AG09319 (cell line): ENCODE measurements at places on chromosomes 7 and 10.

GRCh38 chr7:1368682-1369571 lies 90.3 kb downstream of the MICALL2 start:
- no peak for DNase-seq

GRCh38 chr10:72260976-72261783 lies 12.5 kb upstream of the DDIT4 start:
- no peak for DNase-seq

DNA sequence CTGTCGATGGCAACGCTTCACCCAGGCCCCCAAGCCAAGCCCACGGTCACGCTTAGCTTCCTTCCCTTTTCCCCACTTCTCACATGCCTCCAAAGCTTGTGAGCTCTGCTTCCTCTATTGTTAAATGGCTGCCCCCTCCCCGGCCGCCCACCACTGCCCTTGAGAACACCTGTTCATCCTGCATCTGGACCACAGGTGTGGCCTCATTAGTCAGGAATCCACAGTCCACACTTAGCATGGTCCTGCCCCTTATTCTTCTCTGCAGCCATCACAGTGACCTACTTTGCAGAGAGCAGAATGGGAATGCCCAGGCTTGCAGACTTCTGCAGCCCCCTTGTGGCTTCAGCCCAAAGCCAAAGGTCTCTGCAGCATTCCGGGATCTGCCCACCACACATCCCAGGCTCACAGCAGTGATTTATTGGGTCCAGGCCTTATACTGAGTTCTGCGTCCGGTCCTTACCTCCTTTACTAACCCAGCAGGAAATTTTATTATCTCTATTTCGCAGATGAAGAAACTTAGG lies 66.9 kb downstream of the PTPRE start:
- DNase-seq = no peak

DNA sequence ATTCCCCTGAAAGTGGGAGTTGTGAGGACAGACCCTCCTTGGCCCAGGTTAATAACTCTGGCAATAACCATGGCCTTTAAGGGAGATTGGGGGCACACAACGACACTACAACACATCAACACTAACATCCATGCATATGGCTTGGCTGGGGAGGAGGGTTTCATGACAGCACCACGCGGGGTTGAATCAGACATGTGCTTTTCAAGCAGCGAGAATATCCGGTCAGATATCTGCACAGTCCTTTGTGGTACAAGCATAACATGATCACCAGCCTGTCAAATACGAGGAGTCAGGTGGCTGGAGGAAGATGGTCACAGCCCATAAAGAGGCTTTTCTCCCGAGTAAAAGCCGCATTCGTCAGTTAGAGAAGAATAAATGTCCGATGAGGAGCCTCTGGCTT lies 13.1 kb upstream of the KLRG2 start:
- no peak for DNase-seq

DNA sequence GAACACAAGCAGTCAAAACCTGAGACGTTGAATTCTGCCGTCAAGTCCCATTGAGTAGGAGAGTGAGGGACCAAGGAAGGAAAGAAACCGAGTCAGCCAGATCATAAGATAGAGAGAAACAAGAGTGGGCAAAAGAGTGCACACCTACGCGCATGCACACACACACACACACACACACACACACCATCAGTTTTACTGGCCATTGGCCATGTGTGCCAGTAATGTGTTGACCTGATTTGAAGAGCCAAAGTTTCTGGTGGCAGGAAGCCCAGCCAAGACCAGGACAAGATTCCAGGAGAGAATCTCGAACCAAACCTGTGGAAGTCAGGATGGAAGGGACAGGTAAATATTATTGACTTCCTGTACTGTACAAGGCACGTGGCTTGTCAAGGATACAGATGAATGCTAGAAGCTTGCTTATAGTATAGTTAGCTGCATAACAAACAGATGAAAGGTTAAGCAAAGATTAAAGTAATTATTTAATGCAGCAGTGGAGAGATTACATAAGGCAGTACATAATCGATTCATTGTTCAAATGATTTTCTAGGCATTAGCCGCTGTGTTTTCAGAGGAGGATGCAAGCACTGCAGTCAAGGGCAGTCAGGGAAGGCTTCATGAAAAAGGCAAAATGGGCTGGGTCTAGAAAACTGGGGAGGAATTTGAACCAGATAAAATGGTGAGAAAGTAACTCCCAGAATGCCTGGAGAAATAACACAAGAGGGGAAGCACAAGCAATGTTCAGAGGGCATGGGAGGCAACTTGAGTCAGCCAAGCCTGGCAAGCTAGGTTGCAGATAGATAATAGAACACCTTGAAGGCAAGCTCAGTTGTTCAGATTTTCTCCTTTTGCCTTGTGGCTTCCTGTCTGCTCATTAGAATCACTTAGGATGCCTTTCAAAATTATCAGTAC lies 2.7 kb upstream of the HYCC1 start:
- no peak for DNase-seq

- no peak for DNase-seq
These were observed 1.7 kb upstream of the POU6F2 start for GRCh38 chr7:38975944-38976392.

- no peak for DNase-seq
These were observed 35.7 kb upstream of the EEPD1 start for GRCh38 chr7:36117203-36117840.

GRCh38 chr7:118664498-118664897 lies 440.0 kb downstream of the ANKRD7 start:
- no peak for DNase-seq

GRCh38 chr7:118629898-118630438 lies 405.5 kb downstream of the ANKRD7 start:
- no peak for DNase-seq

DNA sequence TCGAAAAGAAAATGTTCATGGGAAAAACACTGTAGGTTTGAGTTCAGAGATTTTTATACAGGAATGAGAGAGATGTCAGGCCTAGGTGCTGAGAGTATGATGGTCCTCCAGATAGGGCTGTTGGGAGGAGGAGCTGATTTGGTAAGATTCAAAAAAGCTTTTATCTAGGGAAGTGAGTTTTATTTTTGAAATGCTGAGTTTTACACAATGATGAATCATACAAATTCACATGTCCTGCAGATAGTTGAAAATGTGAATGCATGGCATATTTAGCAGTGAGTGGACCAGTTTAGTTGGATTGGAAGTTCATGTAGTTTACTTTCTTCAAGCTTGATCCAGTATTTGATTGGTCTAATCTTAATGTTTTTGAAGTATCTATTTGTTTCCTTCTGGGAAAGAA lies 154.8 kb downstream of the LRRC4 start:
- no peak for DNase-seq

- no peak for DNase-seq
These were observed 436.3 kb upstream of the NPVF start for GRCh38 chr7:25664593-25664992.

GRCh38 chr7:108584211-108584610 lies 14.5 kb downstream of the DNAJB9 start:
- DNase-seq = no peak

GRCh38 chr7:49718760-49719159 lies 54.7 kb upstream of the VWC2 start:
- DNase-seq = no peak

GRCh38 chr10:55091691-55092328 lies 290.8 kb upstream of the PCDH15 start:
- no peak for DNase-seq

GRCh38 chr10:103316087-103316486 lies 34.9 kb downstream of the PCGF6 start:
- no peak for DNase-seq
